ENCODE measurements at places on chromosomes 2 and 18.

DNA sequence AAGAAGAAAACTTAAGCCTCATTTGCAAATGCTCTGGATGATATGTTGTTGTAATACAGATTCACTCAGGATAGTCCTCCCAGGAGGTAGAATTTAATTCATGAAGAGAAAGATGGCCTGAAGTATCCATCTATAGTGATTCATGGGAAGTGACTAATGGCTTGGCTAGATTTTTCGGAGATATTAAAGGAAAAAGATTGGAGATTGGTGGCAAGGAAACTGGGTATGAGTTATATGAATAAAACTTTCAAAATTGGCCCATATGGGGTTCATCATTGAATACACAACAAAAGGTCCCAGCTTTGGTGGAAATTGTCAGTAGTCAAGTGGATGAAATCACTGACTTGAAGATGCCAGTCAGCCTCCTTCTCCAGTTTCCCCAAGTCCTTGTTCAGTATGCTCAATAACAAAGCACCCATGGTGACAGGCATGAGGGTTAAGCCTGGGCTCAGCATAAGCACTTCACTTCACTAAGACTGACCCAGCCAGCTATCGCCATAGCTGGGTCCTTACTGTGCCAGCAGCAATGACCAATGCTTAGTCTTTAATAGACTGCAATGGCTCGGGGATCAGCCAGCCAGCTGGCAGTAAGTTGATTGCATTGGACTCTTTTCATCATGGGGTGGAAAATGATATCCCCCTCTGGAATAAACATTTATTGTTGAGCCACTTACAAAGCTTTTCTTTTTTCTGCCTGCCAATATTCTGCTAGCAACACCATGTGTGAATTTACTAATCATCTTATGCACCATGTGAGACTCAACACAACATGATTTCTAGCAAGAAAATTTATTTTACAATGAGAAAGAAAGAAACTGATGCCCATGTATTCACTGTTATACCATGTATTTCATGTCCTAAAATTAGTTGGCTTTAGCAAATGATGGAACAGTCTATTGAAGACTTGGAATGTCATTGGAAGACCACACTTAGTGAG lies 176.6 kb upstream of the TACR1 start:
- no peak for DNase-seq

GRCh38 chr2:127599211-127599610 lies 46.7 kb upstream of the GPR17 start:
- no peak for DNase-seq

GRCh38 chr18:69845593-69846506 lies 101.8 kb downstream of the CD226 start:
- DNase-seq: no peak

DNA sequence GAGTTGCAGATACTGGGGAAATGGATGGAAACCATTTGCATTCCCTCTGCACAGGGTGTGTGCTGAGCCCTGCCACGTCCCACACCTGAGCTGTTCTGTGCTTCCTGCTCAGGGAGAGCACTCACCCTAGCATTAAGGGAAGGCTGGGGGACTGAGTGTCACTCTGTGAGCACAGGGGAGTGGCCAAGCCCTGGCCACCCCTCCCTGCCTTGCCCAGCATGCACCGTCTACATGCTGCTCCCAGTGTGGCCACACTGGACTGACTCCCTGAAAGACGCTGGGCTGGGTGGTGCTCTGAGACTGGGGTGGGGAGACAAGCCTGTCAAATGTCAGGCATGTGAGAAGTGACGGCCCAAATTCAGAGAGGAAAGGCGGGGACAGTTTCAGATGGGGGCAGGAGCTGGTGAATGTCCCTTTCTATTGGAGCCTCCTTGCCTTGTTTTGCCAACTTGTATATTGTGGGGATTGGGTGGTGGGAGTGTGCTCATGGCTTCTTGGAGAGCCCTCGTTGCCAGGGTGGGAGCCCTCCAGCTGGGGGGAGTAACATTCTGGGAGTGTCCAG lies 298.4 kb upstream of the HS6ST1 start:
- DNase-seq: no peak

DNA sequence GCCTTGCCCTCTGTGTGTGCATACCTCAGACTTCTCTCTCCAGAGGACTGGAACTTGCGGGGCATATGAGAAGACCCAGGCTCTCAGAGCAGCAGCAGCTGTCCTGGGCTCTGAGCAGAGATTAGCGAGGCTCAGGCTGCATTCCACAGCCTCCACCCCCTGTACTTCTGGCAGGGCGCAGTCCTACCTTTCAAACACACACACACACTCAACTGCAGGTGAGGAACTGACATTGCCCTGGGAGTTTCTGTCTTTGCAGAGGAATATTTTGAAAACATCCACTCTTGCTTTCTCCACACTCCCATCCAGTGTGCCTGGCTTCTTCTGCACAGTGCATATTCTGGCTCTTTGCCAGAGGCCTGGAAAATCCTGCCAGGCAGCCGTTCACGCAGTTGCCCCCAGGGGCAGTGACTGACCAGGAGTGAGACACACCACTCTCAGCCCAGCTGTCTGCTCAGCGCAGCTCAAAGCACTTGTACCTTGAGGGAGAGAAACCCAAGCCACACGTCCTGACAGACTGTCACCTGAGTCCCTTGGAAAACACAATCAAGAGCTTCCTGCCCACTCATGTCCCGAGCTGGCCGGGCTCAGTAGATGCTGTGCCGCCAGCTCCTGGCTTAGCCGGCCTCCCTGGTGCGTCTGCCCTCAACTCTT lies 460.8 kb downstream of the RNF144A start:
- no peak for DNase-seq

- no peak for DNase-seq
These were observed 279.2 kb downstream of the CLIP4 start for GRCh38 chr2:29394311-29394980.

- peak; percentile 76 for DNase-seq
These were observed 74.6 kb upstream of the GALNT5 start for GRCh38 chr2:157182834-157183396.

DNA sequence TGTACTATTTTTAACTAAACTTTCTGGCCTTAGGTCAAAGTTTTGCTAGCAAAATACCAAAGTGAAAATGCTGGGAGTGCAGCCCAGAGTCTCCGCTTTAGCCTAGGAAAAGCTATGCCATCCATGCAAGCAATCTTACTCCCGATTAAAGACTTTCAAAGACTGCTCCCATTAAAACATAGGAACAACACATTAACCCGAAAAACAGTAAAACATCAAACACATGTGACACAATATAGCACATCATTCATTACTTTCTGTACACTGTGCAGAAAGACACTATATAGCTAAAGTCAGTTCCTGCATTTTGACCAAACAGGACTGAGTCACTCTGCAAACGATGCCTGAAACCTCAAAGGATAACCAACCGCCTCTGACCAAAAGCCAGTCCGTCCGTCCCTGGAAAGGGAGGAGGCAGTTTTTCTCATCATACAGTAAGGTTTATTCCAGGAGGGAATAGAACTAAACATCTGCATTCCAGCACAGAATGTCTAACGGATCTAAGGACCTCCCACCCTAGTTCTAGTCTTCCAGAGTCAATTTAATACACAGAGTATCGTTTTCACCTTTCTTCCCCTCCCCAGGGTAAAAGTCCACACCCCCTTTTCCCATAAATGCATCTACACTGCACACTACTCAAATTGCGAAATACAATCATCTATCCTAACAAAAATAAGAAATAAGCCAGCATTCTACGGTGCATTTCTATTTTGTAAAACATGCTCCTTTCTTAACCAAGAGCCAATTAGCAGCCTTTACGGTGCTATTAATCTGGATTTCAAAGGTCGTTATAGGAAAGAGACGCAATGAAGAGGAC lies 1.7 kb downstream of the ROCK2 start:
- DNase-seq: no peak

- no peak for DNase-seq
These were observed 568.1 kb upstream of the CRIM1 start for GRCh38 chr2:35787302-35788031.

DNA sequence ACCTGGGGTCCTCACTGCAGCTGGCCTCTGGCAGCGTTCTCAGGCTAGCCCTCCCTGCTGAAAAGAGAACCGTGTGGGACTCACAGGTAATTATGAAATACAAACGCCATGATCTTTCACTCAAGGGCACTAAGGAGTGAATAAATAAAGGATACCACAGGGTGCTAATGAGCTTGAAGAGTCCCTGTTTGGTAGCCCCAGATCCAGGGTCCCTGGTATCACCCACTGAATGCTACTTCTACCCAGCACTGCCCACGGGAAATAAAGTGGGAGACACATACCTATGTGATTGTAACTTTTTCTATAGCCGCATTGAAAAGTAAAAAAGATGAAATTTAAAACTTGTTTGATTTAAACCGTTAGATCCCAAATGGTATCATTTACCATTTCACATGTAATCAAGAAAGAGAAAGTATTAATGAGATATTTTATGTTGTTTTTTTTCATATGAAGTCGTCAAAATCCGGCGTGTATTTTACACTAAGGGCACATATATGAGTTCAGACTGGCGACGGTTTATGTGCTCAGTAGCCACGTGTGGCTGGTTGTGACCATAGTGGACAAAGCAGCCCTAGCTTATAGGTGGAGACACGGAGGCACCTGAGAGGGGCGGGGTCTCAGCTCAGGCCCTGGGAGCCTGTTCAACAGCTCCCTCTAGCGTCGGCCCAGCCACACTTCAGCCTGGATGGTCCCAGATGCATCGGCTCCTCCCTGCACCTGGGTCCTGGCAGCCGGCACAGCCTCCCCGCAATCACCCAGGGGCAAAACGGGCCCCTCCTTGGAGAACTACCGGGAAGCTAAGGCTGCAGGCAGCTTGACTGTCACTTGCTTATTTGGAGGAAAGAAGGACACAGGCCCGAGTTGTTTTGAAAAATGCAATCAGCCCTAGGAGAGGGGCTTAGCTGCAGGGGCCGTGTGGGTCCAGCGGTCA lies 39.2 kb downstream of the ODC1 start:
- no peak for DNase-seq

- DNase-seq: no peak
These were observed 47.8 kb downstream of the FARSB start for GRCh38 chr2:222608081-222608480.

Data from AG09309 (cell line).